Posterior cingulate gyrus (tissue), 11 donors: ENCODE measurements at places on chromosomes 1 and 21.

GRCh38 chr1:960363-961131 is at the start of gene KLHL17:
KLHL17 (plus strand) TSS chr1:960584; CDS start chr1:960694, 110 bp downstream.
- peak; percentile 83 for DNase-seq

DNA sequence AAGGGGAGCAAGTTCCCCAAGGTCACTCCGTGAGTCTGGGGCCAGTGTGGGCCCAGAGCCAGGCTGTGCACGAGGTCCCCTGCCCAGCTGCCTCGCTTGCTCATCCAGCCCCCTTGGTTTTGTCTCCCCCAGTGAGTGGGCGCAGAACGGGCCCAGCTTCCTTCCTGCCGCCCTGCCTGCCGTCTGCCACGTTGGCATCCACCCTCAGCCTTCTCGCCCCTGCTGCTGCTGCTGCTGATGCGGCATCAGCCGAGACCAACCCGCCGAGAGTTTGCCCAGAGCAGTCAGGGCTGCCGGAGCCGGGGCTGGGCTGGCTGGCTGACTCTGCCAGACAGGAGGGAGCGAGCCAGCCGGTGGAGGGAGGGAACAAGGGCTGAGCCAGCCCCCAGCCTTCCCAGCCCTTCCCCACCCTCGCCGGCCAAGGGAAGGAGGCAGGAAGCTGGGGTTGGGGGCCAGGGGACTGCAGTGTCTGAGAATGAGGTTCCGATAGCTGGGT is 31.4 kb upstream of the WASF2 start:
- DNase-seq = peak; percentile 95

- no peak for DNase-seq
These were observed 375.4 kb downstream of the NUF2 start for GRCh38 chr1:163697137-163697536.

DNA sequence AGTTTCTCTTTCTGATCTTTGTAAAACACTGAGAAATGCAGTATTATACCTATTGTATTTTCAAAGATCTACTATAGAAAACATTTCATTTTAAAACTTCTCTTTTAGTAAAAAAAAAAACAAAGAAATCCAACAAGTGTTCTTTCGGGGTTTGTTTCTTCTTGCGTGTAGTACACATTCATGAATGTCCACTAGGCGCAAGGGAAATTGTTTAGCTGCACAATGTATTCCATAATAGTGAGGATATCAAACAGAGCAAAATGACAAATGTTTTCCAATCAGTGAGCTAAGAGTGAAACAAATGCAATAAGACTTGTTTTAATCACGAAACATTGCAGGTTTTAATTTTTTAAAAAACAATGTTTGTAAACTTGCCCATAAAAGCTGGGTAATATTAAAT is 68.6 kb downstream of the LHX8 start:
- no peak for DNase-seq

- DNase-seq = no peak
These were observed 12.0 kb downstream of the SSU72 start for GRCh38 chr1:1562556-1563195.

- no peak for DNase-seq
These were observed 369.7 kb downstream of the MATN1 start for GRCh38 chr1:30353637-30354036.

DNA sequence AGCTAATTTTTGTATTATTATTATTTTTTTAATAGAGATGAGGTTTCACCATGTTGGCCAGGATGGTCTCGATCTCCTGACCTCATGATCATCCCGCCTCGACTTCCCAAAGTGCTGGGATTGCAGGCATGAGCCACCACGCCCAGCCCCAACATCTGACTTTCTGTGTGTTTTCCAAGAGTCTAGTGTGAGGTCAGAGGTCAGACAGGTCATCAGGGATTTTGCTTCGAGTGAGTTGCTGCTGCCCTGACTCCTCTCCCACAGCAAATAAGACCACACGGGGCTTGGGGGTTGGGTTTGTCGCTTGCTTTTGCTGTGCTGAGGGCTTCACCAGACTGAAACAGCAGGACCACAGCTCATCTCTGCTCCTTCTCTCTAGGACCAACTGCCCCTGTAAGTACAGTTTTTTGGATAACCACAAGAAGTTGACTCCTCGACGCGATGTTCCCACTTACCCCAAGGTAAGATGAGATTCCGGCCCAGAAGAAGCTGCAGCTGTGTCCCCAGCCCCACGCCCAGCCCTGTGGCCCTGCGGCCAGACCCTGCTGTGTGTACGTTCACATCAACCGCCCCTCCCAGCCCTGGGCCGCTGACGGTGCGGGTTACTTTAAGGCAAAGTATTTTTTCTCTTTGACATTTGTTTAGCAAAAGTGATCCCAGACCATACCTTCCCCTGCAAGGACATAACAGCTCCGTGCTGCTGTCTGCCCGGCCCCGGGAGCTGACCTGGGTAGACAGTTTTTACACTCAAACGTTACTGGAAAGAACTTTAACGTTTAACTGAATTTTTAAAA is 97.5 kb downstream of the PDE9A start:
- DNase-seq = no peak

- DNase-seq = no peak
These were observed 3.2 kb upstream of the UCK2 start for GRCh38 chr1:165824269-165824643.

DNA sequence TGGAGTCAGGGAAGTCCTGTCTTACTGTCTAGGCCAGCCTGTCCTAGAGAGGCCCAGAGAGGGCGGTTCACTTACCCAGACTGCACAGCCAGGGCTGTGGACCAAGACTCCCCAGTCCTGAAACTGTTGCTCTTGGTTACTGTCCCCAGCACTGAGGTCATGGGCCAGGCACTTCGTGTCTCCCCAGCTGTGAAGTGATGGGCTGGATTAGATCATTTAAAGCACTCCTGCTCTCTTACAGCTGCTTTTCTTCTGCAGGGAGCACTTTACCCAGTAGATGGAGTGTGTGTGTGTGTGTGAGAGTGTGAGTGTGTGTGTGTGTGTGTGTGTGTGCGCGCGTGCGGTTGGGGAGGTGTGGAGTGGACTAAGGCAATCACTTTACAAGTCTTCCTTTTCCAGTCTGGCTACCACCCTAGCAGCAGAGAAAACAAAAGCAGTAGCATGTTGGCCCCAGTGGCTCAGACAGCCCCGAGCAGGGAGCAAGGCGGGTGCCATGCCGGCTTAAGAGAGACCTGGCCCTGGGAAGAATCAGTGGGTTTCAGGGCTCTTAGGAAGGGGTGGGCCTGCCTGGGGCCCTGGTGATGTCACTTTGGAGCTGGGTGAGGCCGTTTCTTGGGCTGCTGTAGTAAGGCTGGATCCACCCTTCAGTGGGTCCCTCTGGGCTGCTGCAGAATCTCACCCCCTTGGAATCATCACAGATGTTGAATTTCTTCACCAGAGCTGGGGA is 2.4 kb downstream of the SPSB1 start:
- peak; percentile 36 for DNase-seq

- no peak for DNase-seq
These were observed 67.0 kb downstream of the ARHGEF16 start for GRCh38 chr1:3521426-3521825.

DNA sequence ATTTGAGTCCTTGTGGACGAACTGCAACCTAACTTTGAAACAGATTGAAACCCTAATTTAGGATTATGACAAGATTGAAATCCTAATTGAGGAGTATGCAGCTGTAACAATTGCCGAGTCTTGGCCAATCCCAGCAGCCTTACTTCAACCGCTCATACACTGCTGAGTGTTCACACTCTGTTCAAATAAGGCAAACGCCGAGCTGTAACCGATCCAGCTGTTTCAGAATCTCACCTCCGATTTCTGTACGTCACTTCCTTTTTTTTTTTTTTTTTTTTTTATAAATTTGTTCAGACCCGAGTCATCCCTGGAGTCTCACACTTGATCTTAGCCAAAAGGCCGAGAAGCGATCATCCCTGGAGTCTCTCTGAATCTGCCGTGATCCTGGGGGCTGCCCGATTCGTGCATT is 22.3 kb upstream of the ATP5PO start:
- DNase-seq = no peak

DNA sequence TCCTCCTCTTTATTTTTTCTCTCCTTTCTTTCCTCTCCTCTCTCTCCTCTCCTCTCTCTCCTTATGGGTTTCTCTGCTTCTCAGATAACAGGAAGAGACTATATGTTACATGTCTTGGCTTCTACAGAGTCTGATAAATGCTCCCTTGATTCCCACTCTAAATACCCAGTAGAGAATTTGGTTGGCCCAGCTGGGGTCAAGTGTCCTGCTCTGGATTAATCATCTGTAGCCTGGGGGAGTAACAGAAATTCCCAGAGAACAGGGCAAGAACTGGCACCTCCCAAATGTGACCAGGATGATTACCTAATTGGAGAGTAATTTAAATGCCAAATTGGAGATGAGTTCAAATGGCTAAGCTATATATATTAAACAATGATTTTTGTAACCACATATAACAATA is 146.1 kb upstream of the LMO4 start:
- no peak for DNase-seq

GRCh38 chr1:84089867-84090266 is 54.2 kb upstream of the PRKACB start:
- DNase-seq = no peak

- no peak for DNase-seq
These were observed 33.9 kb downstream of the ETS2 start for GRCh38 chr21:38839328-38840286.

GRCh38 chr1:53140451-53140850 is 2.0 kb downstream of the SLC1A7 start:
- no peak for DNase-seq

- DNase-seq = no peak
These were observed 171.0 kb downstream of the LRRC40 start for GRCh38 chr1:70034403-70034802.

GRCh38 chr1:235556807-235557206 is 52.6 kb upstream of the B3GALNT2 start:
- DNase-seq = no peak

DNA sequence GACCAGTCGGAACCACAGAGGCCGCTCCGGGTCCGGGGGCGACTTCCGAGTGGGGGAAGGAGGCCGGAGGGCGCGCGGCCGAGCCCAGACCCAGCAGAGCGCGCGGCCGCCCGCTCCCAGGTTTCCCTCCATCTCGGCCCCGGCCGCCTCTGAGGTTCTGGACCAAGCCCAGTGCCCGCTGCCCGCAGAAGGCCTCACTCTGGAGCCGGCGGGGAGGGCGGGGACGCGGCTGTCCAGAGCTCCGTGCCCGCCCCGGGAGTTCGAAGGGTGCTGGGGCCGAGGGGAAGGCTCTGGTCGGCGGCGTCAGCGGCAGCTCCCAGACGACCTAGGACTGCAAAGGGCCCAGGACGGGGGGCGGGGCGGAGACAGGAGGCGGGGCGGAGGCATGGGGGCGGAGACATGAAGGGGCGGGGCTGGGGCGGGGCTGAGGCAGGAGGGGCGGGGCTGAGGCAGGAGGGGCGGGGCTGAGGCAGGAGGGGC is 48.0 kb upstream of the SLC19A1 start:
- DNase-seq = no peak

DNA sequence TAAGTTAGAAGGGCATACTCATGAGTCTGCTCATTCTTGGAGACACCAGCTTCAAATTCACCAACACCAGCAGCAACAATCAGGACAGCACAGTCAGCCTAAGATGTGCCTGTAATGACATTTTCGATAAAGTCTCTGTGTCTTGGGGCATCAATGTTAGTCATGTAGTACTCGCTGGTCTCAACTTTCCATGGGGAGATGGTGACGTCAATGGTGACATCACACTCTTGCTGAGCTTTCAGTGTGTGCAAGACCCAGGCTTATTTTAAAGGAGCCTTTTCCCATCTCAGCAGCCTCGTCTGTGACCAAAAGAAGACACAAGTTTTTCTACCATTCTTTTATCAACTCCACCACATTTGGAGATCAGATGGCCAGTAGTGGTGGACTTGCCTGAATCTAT is 75.5 kb downstream of the SERINC2 start:
- DNase-seq = no peak

DNA sequence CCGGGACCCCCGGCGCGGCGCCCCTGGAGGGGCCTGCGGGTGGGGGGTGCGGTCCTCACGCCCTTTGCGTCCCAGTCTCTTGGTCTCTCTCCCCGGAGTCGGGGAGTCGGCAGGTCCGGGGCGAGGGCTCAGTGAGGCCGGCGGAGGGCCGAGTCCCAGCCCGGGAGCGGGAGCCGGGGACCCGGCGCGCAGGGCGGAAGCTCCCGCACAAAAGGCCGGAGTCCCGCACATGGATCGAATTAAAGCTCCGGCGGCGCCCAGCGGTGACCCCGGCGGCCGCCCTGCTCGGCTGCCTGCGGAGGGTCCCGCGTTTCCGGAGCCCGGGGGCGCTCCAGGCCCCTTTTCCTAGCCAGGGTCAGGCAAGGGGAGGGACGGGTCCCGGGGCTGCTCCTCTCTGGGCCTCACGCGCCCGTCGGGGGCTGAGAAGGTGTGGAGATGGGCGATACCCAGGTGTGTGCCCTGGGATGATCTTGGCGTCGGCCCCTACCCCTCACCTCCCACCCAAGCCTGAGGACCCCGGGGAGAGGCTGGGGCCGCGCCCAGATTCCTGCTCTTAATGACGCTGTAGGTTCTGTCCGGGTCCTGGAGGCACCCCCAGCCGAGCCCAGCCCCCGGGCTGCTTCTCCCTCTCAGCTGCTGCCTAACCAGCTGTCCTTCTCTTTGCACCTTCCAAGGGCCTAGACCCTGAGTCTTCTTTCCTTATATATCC is 512 bp downstream of the FBLIM1 start:
- DNase-seq = no peak

GRCh38 chr1:239989990-239990389 is 101.7 kb upstream of the FMN2 start:
- DNase-seq = no peak

DNA sequence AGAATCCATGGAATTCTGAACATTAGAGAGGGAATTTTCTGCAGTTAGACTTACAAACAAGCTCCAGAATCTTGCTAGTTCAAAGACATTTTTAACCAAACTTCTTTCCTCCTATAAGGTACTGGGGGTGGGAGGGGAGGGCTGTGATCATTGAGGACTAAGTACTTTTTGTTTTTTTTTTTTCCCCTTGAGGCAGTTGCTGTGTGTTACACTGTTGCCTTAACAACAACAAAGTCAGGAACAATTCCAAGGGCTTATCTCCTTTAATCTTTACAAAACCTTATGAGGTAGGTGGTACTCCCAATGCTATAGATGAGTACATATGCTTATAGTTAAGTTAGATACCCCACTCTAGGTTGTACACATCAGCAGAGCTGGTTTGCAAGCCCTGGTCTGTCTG is 62.9 kb downstream of the PPP1R12B start:
- DNase-seq = no peak

DNA sequence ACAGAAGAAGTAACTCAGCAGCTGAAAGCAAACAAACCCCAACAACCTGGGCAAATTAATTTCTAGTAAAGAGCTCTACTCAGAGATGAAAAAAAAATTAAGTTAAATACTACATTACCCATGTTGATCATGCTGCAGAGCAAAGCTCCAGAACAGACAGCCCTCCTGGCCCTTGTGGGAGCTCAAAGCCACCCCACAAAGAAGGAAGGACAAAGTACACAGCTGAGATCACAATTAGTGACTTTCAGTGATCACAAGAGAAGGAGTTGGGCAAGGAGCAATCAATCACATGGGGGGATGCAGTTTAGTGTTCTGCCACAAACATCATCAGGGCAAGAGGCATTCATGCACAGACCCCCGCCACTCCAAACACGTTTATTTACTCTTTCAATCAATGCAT is 114.2 kb downstream of the DAB1 start:
- DNase-seq = no peak

- DNase-seq = no peak
These were observed 185.8 kb downstream of the CAMTA1 start for GRCh38 chr1:6971048-6971447.
